ENCODE measurements at places on chromosomes 13 and 19.
A peak's percentile ranks its signal among the peaks of the same experiment; 100 is the strongest.

DNA sequence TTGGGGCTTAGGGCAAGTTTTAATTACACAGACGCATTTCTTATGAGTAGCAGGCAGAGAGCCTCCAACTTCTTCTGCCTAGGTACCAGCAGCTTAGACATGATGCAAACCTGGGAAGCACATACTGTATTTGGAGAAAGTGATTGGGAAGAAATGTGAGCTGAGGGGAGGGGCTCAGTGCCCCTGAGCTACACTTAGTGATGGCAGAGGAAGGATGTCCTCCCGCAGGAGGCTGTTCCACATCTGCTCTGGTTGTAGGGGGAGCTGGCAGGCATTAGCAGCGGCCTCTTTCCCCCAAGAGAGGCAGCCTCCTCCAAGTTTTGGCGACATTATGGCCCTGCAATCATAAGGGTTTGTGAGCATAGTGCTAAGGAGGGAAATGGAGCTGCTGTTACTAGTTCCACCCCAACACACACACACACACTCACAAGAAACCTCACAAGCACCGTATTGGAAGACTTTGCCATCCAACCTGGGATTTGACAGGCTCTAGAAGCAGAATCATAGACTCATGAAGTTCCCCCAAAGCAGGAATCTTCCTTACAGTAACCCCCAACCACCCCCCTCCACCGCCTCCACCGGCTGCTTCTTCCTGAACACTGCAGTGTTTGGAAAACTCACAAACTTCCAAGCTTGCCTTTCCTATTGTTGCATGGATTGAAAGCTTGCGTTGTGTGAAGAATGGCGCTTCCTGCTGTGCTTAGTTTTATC lies 3.3 kb downstream of the ALOX5AP start:
- no peak for DNase-seq

DNA sequence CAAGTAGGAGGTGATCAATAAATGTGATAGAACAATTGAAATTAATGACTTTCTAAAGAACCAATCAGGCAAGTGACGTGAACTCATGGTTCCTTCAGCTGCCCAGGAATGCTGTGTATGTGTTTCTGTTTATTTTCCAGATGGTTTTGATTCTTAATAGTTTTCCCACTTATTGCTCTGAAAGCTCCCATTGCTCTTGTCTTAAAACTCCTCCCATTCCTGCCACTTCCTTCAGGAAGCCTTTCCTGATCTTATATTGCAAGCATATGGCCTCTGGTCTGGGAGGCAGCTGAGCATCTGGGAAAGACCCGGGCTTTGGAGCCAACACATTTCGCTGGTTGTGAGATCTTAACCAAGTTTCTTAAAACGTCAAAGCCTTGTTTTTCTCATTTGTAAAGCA lies 17.1 kb upstream of the LATS2 start:
- DNase-seq = no peak

GRCh38 chr13:113746671-113747070 lies 12.4 kb upstream of the TMEM255B start:
- DNase-seq = no peak

GRCh38 chr19:45529420-45529785 lies 22.1 kb downstream of the VASP start:
- DNase-seq = no peak

DNA sequence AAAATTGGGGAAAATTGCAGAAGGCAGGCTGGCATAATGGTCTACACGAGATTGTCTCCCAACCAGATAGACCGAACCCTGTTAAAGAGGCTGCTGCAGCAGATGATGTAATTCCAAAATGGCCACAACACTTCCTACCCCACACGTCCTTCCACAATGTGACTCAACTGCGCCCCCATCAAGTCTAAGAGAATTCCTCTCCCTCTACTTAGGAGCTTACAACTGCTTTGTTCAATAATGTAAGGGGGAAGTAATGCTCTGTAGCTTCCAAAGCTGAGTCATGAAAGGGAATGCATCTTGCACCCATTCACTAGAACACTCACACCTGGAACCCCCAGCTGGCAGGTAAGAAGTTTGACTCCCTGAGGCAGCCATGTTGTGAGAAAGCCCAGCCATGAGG lies 117.8 kb upstream of the IRS2 start:
- DNase-seq = no peak

DNA sequence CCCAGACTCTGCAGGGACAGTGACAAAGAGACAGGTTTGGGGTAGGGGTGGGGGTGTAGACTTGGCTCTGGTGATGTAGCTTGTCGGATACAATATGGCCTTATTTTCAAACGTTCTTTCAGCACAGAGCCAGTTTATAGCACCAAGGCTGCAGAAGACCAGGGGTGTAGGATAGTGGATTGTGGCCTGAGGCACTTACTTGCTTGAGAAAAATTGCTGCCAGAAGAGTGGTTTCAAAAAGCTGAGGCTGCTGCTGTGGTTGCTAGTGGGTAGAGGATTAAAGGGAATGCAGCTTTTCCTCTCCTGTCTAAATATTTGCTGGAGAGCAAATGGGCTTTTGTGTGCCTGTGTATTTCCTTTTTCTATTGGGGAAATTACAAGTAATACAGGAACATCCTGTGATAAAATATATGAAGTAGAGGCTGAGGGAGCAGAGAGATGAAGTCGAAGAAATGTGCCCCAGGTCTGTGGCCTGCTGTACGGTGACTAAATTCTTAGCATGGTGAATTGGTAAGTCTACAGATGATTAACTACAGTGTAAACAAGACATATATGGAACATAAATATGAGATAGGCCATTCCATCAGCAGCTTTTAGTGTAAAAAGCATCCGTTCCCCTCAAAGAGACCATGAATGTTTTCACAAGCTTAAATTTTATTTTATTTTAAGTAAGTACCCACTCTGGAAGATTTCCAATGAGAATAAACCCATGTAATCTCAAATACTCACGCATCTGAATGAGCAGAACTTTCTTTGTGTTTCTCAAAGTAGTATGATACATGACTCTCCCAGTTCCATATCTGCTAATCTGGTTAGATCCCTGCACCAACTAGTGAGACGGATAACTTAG lies 112.9 kb downstream of the LRCH1 start:
- DNase-seq = no peak

GRCh38 chr13:58855283-58855682 lies 1223.7 kb downstream of the PCDH17 start:
- no peak for DNase-seq

DNA sequence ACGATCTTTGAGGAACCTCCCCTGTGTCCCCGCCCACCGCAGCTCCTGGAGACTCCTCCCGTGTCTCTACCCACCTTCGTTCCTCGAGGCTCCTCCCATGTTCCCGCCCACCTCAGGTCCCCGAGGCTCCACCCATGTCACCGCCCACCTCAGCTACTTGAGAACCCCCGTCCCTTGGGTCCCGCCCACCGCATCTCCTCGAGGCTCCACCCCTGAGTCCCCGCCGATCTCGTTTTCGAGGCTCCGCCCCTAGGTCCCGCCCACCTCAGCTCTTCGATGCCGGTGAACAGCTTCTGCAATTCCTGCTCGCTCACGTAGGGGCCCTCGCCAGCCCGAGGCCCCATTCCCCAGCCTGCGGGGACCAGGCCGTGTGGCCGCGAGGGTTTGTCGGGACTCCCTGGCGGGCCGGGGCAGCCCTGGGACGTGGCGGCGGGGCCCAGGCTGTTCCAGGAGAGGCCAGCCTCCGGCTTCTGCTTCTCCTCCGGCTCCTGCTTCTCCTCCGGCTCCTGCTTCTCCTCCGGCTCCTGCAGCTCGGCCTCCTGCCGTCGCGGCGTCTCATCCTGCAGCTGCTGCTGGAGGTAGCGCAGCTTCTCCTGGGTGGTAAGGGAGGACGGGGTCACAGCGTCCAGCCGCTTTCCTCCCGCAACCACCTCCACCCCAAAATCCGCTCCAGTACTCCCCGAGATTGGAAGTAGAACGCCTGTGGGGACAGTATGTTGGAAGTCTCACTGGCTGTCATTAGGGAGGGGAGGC lies 16.7 kb downstream of the TSKS start:
- no peak for DNase-seq

GRCh38 chr13:68125087-68125480 lies 894.9 kb upstream of the PCDH9 start:
- DNase-seq = no peak

DNA sequence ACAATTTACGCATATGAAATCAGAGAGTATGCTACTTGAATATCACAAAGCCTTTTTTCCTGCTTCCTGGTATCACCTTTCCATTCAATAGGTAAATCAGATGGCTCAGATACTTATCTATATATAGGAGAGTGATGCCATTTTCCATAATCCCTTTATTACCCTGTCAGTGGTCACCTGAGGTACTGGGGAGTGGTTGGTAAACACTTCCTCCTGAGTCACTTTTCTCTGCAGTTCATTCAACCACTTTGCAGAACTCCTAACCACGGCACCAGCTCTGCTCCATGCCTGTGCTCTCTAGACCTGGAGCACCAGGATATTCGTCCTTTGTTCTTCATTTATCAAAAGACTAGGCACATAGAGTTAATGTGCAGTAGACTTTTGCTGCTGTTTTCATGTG lies 748.5 kb upstream of the KLHL1 start:
- no peak for DNase-seq

DNA sequence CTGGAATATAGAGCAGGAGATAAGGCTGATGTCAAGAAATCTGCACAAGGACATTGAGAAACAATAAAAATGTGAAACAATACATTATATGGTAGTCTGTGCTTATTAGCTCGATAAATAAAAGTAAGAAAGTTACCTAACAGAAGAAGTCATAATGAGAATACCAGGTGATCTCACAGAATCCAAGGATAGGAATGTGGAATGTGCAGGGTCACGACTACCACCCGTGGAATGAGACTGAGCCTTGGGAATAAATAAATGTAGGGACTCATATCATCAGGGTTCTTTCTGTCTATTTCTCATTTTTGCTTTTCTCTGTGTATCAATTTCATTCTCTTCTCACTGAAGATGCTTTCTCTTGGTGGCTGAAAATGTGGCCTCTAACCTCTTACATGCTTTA lies 26.0 kb upstream of the KBTBD7 start:
- DNase-seq = no peak

GRCh38 chr19:511101-511851 lies 4.0 kb downstream of the TPGS1 start:
- peak; percentile 98 for DNase-seq

GRCh38 chr13:102680842-102681740 lies 13.8 kb downstream of the METTL21C start:
- no peak for DNase-seq

- DNase-seq = no peak
Measured at GRCh38 chr19:28558783-28559182, 654.2 kb downstream of the UQCRFS1 start.

- DNase-seq = no peak
Measured at GRCh38 chr19:47351548-47351947, 2.4 kb downstream of the DHX34 start.

- DNase-seq = no peak
Measured at GRCh38 chr19:48095612-48096175, 14.9 kb downstream of the PLA2G4C start.

- DNase-seq = no peak
Measured at GRCh38 chr13:79171141-79172061, 234.7 kb downstream of the RBM26 start.

GRCh38 chr13:113929628-113930615 lies 44.0 kb downstream of the C13orf46 start:
- DNase-seq = no peak

- no peak for DNase-seq
Measured at GRCh38 chr13:23212671-23213070, 31.9 kb downstream of the SGCG start.

DNA sequence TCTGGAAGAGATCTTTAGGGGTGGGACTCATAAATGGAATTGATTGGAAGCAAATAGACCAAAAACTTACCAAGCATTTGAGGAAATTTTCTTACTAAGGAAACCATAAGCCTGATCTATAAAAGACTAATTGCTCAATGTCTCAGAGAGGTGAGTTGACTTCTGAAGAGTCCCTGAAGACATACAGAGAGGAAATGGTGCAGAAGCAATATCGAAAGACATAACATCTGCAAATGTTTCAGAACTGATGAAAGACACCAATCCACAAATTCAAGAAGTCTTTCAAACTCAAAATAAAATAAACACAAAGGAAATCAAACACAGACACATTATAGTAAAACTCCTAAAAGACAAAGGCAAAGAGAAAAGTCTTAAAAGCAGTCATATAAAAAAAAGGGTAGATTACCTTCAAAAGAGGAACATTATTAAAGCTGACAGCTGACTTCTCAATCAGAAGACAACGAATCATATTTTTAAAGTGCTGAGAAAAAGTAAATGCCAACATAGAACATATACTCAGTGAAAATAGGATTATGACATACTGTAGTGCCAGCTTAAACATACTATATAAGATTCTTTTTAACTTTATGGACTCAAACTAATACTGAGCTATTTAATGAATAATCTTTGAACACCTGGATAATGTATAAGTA lies 45.4 kb upstream of the CALM3 start:
- no peak for DNase-seq

GRCh38 chr19:18291590-18292461 lies 10.4 kb upstream of the JUND start:
- peak; percentile 13 for DNase-seq

- DNase-seq = no peak
Measured at GRCh38 chr13:114196629-114197028, 17.6 kb downstream of the CFAP97D2 start.

DNA sequence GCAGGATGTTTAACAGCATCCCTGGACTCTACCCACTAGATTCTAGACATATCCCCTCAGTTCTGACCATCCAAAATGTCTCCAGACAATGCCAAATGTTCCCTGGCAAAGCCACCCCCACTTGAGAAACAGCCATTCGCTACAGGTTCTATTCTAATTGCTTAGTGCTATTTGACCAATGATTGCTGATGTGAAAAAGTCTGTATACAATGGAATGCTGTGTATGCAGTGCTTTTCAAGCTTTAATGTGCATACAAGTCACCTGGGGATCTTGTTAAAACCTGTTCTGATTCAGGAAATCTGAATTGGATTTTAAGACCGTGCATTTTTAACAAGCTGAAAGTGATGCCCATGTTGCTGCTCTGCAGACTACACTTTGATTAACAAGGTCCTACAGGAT lies 331.8 kb upstream of the KLF12 start:
- DNase-seq = no peak

GRCh38 chr19:31023038-31023437 lies 326.2 kb downstream of the TSHZ3 start:
- no peak for DNase-seq

GRCh38 chr13:43472339-43472738 lies 314.4 kb downstream of the ENOX1 start:
- no peak for DNase-seq

GRCh38 chr13:49569993-49570689 lies 15.2 kb downstream of the RCBTB1 start:
- no peak for DNase-seq

DNA sequence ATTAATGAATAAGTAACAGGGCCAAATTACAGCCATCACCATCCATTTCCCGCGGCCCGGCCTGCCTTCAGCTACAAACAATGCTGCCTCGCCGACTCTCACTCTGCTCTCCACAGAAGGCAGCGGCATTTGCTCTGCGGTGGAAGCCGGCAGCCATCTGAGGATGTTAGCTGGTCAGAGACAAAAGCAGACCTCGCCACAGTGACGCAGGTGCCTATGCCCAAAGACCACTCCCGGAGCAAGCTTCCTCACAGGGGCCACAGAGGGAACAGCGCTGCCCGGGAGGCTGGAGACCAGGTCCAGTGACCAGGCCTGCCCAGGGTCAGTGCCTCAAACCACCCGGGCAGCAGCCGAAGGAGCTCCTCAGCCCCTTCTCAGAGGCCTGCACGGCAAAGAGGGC lies 16.4 kb downstream of the PEPD start:
- no peak for DNase-seq

GRCh38 chr19:39498798-39499642 lies at the start of gene DLL3:
TSS of gene DLL3 (plus strand) at chr19:39498947. CDS start at chr19:39498975, 28 bp downstream.
- DNase-seq = peak; percentile 70

All from NCI-H1105 (cell line).